NCI-H2081 treated with DMSO at 0.1 percent for 48 hours (cell line): ENCODE measurements at places on chromosomes 7 and 10.

GRCh38 chr7:41882256-41882655 lies 179.4 kb upstream of the INHBA start:
- no peak for DNase-seq

DNA sequence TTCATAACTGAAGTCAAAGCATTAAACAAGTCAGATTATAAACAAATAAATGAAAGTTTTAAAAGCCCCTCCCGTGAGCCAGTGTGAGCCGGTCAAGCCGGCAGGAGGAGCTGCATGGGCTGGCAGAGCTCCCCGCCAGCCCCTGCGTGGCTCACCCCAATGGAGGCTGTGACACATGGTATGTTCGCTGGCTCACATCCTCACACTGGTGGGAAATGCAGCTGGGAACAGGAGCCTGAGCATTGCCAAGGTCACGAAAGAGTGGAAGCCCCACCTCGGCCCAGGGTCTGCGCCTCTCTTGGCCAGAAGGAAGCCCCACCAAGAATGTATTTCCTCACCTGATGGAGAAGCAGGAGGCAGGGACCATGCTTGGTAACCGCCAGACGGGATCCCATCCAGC lies 261.7 kb upstream of the TCERG1L start:
- DNase-seq = no peak

DNA sequence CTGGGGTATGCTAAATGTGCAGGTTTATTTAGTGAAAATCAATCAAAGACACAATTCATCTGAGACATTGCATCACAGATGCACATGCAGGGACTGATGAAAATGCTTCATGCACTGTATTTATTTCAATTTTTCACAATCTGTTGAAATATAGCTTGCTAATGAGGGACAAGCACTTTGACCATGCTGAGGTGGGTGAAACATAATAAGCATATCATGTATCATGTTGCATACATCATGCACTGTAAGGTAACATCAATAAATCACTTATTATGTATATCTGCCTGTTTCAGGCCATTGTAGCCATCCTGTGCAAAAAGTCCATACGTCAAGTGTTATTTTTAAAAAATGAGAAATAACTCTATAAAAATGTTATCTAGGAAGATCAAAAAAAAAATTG lies 426.9 kb upstream of the PCDH15 start:
- DNase-seq = no peak

DNA sequence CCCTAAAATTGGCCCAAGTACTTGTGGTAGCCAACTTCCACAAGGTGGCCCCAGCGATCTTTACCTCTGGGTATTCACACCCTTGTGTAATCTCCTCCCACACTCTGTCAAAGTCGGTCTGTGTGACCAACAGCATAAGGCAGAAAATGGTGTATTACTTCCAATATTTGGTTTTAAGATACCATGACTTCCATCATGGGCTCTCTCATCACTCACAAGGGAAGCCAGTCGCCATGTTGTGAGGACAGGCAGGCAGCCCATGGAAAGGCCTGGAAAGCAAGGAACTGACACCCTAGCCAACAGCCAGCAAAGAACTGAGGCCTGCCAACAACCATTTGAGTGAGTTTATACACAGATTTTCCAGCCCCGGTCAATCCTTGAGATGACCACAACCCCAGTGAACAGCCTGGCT lies 91.0 kb upstream of the KMT2E start:
- DNase-seq = peak; percentile 77

DNA sequence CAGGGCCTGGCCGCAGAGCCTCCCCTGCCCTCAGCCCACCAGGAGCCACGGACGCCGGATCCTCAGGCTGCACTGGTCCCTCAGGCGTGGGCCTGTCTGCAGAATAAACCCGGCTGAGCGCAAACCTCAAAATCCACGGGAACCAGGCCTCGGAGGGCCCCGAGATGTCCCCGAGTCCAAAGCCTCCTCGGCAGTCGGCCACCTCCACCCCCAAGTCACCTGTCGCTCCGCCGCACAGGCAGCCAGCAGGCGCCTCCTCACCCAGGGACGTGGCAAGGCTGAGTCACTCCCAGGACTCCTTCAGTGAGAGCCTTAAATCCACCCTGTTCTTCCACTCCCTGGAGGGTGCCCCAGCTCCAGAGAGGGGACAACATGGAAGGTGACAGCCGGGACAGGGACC lies 33.2 kb downstream of the STK32C start:
- DNase-seq = no peak

GRCh38 chr10:97040248-97040584 lies 145.5 kb downstream of the SLIT1 start:
- DNase-seq = no peak

DNA sequence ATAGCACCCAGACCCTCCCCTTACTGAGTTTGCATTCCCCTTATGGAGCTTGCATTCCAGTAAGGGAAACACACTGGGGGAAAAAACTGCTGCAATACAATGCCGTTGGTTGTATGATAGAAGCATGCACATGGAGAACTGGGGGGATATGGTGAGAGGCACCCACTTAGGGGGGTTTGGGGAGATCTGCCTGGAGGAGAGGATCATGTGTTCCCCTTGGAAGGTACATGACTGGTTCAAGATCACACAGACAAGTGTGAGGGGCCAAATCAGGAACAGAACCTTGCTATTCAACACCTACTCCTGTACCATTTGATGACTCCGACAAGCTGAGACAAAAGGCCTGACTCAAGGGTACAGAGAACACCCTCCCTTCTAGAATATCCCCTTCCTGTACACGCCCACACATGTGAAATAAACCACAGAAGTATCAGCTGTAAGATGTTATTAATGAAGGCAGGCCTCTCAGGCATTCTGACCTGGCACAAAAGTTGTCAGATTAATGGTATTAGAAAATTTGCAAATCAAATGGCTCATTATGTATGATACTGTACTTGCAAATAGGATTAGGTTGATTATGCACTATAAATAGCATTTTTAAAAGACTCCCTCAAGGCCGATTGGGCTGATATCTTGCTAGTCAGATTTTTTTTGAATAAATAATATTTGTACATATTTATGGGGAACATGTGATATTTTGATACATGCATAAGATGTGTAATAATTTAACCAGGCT lies 122.2 kb downstream of the NPY start:
- no peak for DNase-seq

DNA sequence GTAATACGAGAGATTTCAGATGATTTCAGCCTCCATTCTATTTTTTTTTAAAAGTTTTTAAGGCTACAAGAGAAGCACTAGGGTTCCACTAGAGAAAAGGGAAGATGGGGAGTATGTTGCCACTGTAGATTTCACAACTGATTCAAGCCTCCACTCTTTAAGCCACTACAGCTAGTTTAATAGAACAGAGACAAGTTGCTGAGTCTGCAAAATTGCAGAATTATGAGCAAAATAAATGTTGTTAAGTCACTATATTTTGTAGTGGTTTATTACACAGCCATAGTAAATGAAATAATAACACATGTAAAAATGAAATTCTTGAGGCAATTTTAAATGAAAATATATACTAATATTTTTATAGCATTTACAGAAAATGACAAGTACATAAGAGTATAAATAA lies 96.0 kb upstream of the POT1 start:
- no peak for DNase-seq

- DNase-seq = no peak
These were observed 67.6 kb downstream of the INSIG1 start for GRCh38 chr7:155365146-155365874.

GRCh38 chr7:121351682-121352081 lies 22.9 kb downstream of the WNT16 start:
- DNase-seq = no peak
